ENCODE measurements at places on chromosomes 7 and 10.

GRCh38 chr10:79357180-79357579, 9.9 kb downstream of the PPIF start:
- DNase-seq = no peak

DNA sequence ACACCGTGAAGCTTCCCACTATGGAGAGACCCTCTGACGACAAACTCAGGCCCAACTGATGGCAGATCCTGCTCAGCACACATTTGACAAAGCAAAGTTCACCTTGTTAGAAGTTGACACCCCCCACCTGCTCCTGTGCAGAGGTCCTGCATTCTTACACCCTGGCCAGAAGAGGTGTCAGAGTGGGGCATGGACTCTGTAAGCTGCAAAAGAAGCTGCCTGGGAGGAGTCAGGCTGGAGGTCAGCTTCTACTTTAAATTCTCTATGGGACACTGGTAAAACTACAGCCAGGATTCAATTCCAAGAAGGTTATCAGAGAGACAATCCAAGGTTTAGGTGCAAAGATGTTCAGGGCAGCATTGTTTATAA, 20.0 kb upstream of the TNS3 start:
- DNase-seq = no peak

- DNase-seq = no peak
These were observed 483.6 kb downstream of the NRG3 start for GRCh38 chr10:82358486-82359099.

GRCh38 chr7:576524-577277, 57.1 kb upstream of the PDGFA start:
- no peak for DNase-seq

DNA sequence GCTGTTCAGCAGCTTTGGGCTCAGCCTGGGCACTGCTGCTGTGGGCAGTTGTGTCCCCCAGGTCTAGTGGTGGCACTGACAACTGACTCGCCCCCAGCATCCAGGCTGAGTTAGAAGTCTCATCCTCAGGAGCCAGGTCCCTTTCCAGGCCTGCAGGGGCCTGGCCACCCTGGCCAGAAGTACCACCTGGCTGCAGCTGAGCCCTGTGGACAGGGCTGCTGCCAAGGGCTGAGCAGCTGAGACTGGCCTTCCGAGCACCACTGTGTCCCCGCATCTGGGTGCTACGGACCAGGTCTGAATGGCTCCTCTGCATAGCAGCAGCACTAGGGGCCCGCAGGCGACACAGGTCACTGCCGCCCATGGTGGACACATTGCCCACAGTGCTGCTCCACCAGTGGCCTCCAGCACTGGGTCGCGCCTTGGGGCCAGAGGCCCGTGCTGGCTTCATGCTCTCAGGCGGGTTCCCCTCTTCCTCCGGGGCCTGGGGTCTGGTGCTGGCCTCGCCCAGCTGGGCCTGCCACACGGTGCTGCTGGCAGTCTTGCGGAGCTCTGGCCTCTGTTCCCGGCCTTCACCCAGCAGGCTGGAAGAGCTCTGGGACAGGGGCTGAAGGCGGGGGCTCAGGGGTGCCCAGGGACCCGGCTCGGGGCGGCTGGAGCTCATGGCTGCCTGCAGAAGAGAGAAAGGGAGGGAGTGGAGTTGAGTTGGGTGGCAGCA, 6.2 kb downstream of the GPRIN2 start:
- DNase-seq = no peak

- no peak for DNase-seq
These were observed 26.8 kb downstream of the ELFN1 start for GRCh38 chr7:1696671-1697498.

DNA sequence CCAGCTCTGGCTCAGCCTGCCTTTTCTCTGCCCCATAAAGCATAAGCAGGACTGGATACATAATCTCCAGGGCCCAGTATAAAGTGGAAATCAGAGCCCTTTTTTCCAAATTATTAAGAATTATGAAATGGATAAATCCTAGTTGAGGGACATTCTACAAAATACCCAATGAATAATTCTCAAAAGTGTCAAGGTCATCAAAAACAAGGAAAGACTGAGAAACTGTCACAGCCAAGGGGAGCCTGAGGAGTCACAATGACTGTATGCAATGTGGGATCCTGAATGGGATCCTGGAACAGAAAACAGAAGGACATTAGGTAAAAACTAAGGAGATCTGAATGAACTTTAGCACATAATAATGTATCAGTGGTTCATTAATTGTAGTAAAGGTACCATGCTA, 4.8 kb upstream of the UNC5B start:
- DNase-seq = no peak

DNA sequence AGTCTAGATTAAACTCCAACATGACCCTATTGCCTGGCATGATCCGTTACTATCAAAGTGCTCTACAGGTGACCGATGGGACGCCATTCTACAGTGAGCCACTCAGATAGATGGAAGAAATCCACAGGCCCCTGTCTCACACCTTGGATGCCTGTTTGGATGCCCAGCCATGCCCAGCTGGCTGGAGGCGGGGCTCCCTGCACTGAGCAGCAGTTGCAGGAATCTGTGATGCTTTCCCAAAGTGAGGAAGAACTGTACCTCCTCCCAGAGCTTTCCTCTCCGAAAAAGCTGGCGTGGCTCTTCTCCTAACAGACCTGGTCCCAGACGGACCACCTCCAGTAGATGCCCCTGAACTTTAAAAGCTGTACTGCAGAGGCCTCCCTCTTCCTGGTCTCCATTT, 253.3 kb downstream of the ELMO1 start:
- DNase-seq = no peak

- no peak for DNase-seq
These were observed 151.7 kb downstream of the RTKN2 start for GRCh38 chr10:62116896-62117295.
